ENCODE measurements at places on chromosomes 1 and 21.
A peak's percentile ranks its signal among the peaks of the same experiment; 100 is the strongest.

DNA sequence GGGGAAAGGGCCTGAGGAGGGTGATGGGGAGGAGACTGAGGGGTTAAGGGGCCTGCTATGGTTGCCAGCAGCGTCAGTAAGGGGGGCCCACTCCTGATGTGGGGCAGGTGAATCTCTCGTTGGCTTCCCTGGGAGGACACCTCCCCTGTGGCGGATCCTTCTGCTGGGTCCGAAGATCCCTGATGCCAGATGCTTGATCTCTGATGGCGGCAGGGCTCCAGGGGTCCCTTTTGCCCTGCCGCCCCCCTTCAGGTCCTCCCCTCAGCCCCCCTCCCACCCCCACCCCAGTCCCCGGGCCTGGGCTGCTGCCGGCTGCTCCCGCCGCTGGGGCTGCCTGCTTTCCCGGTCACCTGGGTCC lies 219 bp downstream of the CELF3 start:
- no peak for DNase-seq

DNA sequence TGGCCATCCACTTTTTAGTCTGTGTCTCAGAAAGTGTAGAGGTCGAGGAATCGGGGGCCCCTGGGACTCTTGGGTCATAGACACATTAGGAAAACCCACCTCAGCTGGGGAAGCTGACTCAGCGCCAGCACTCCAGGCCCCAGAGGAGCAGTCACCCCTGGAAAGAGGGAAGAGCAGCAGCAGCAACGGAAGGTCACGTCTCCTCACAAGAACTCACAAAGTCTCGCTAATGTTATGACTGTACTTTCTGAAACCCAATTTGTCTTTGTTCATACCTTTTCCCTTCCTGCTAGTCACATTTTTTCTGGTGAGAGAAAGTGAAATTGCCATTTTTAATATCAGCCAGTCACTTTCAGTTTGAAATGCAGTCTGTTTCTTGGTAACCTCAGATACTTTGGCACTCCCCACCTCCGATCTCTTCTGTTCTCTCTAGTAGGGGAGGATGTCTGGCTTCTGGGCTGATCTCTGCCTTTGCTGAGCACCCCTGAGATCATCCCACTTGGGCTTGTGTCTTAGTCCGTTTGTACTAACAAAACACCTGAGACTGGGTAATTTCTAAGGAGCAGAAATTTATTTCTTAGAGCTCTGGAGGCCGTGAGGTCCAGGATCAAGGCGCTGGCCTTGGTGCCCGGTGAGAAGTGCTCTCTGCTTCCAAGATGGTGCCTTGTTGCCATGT lies 6.0 kb upstream of the NLRP3 start:
- DNase-seq: peak; percentile 38

DNA sequence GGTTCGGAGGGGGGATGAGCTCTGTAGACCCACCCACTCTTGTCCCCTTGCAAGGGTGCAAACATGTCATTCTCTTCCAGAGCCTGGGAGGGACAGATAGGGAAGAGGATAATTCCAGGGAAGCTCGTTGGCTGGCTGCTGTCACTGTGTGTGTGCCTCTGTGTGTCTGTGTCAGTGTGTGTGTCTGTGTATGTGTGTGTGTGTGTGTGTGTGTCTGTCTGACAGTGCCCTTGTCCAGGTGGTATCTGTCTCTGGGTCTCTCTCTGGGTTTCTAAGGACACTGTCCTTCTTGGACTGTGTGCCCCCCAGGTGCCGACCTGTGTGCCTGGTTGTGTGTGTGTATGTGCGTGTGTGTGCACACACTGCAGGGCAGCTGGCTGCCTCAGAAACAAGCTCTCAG lies 90.5 kb downstream of the ACTL8 start:
- DNase-seq: no peak

- no peak for DNase-seq
Measured at GRCh38 chr1:219266524-219266923, 92.8 kb downstream of the LYPLAL1 start.

GRCh38 chr21:22120616-22121266 lies 1122.5 kb downstream of the NCAM2 start:
- no peak for DNase-seq

DNA sequence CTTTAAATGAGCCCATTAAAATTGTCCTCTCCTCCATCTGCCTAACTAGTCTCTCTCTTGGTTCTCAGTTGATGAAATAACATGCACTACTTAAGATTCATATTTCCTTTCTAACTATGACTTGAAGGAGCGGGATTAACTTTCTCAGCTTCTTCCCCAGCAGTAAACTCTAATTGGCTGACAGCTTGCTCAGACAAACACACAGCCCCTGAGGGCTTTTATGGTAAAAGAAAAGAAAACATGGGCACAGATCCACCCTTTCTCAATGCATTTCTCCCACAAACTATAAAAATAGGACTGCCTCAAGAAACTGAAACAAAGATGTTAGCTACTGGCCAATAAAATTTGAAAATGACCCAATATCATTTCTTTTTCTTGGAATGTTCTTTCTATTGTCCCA lies 703.1 kb downstream of the ADGRL2 start:
- DNase-seq: no peak

GRCh38 chr1:234941321-234942011 lies 187.2 kb downstream of the TOMM20 start:
- no peak for DNase-seq

Data from activated CD4-positive, alpha-beta T cell treated with anti-CD3 and anti-CD28 coated beads for 4 hours (primary cell).